Bronchial smooth muscle cell (primary cell): ENCODE measurements at places on chromosomes 5 and 9. TPM values are rescaled to one million over a fixed set of nuclear protein-coding genes. Genes with fewer than 3 reads are reported as not detected.

The LCP2 gene
- total RNA-seq, result not detected in 2 replicates

The TAF11L10 gene
- total RNA-seq, result not detected in 2 replicates

The PITX1 gene
- total RNA-seq, result 0.47 and 4.1 TPM in 2 replicates

The GMCL2 gene
- not detected in 2 replicates for total RNA-seq

The BNC2 gene
- 28.8 and 42.7 TPM in 2 replicates for total RNA-seq

The PCDHGA8 gene
- 3.5 and 4.4 TPM in 2 replicates for total RNA-seq

The PDE8B gene
- 0.09 TPM in 1 of 2 replicates, not detected in the other for total RNA-seq

The GZMA gene
- total RNA-seq, result not detected in 2 replicates

The SHOC1 gene
- under 0.01 TPM in 1 of 2 replicates, not detected in the other for total RNA-seq

The SH3RF2 gene
- 0.09 and 0.79 TPM in 2 replicates for total RNA-seq

The GFPT2 gene
- total RNA-seq, result 63.4 and 66.5 TPM in 2 replicates

The MYMK gene
- total RNA-seq, result not detected in 2 replicates

The GABRA6 gene
- not detected in 2 replicates for total RNA-seq

The DENND4C gene
- 49.8 and 51.4 TPM in 2 replicates for total RNA-seq

The RAPGEF1 gene
- total RNA-seq, result 13.7 and 14.9 TPM in 2 replicates

The PCDHGA3 gene
- total RNA-seq, result 1.0 and 1.9 TPM in 2 replicates

The PKD2L2 gene
- total RNA-seq, result not detected in 2 replicates

The FOXD4L4 gene
- 0.17 and 0.32 TPM in 2 replicates for total RNA-seq

The NIPAL4 gene
- total RNA-seq, result not detected in 2 replicates
